RWPE2 (cell line): ENCODE measurements at places on chromosomes 7 and 10.

DNA sequence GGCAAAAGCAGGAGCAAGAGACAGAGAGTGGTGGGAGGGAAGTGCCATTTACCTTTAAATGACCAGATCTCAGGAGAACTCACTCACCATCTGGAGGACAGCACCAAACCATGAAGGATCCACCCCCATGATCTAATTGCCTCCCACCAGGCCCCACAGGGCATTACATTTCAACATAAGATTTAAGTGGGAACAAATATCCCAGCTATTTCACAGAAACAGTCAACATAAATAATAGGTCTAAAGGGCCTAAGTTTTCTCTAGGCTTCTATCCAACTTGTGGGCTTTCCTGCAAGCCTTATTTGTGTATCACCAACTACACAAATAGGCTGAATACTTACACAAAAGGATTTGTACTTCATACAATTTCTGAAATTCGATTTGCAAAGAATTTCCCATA is 196.8 kb upstream of the POT1 start:
- no peak for DNase-seq

DNA sequence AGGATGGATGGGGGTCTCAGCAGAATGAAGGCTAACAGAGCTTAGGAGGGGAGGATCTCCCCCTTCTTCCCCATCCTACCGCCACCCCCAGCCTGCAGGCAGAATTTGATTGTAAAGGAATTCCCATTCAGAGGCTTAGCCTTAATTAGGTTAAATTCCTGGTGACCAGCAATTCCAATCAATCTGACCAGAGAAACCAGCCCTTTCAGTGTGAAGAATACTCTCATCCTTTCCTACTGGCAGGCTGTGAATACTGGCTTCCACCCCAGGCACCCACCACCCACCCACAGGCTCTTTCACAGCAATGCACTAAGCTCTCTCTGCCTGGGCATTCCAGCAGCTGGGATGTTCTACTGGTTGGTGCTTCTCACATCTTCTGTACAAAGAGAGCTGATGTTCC is 137.9 kb upstream of the LYZL1 start:
- DNase-seq, result no peak

DNA sequence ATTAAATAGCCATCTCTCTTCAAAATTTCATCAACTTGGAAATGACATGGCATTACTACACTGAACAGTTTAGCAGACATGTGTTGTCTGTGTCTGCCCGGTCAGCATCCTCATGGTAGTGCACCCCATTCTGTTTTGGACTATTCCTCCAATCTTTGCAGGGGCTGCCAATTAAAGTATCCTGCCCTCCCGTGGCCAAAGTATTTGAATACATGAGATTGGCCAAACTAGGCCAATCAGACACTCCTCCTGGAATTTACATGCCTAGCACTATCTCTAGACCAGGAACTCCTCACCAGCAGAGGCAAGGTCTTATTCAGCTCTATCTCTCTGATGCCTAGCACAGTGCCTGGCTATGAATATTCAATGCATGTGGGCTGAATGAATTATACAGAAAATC is 4.4 kb downstream of the SHTN1 start:
- DNase-seq, result no peak

DNA sequence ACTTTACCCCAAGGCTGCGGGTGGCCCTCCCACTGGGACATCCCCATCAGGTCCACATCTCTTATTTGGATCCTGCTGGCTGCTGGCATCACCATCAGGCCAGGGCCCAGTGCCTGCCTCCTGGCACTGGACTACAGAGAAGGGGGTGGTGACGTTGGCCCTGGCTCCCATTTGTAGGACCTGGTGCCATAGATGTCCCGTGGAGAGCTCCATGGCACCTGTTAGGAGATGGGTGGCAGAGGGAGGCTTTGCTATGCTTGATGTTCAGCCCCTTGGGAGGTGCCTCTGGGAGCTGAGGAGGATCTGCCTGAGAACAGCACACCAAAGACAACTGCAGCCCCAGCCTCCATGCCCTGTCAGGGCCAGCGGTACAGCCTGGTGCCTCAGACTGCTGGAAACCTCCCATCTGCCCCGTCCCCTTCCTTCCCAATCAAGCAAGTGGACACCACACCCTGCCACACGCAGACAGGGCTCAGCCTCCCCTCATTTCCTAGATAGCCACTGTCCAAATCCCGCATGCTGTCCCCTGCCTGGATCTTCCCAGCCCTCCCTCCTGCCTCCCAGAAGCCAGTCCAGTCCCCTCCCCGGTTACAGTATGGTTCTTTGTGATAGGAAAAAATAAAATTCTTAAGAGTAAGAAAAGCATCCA is 230.0 kb upstream of the GRB10 start:
- DNase-seq, result no peak

GRCh38 chr10:101761226-101761625 is 14.7 kb downstream of the FGF8 start:
- DNase-seq, result no peak

GRCh38 chr7:129553899-129554461 is 51.6 kb downstream of the SMKR1 start:
- no peak for DNase-seq

GRCh38 chr7:158067931-158068482 is 519.6 kb downstream of the PTPRN2 start:
- DNase-seq, result peak; percentile 46

DNA sequence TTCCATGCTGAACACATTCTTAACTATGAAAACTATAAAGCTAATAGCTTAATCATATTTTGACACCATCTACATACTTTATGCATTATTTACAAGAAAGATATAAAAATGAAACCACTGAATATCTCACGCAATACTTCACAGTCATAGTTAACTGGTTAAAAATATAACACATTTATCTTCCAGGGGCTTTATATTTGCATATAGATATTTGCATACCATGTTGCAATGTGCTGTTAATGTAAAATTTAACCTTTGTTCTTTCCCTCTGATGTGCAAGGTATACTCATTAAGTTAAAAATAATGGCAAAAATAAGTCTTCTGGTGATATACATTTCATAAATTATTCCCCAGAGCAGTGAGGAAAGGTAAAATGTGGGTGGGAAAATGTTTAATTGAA is 76.9 kb upstream of the MGMT start:
- no peak for DNase-seq

DNA sequence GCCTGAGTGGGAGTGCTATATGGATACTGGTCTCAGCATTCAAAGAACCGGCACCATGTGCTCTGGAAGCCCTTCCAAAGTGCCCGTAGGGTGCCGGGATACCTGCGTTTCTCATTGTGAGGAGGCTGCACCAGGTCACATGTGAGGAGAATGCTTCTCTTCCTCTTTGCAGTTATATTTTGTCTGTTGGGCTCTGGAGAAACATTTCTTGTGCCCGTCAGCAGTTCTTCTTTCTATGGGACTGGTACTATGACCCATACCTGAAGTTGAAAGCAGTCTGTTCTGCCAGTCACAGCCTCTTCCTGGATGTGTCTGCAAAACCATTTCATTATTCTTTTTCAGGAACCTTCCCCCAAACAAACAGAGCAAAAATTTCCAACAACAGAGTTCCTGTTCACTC is 465.0 kb downstream of the SUGCT start:
- DNase-seq, result no peak

DNA sequence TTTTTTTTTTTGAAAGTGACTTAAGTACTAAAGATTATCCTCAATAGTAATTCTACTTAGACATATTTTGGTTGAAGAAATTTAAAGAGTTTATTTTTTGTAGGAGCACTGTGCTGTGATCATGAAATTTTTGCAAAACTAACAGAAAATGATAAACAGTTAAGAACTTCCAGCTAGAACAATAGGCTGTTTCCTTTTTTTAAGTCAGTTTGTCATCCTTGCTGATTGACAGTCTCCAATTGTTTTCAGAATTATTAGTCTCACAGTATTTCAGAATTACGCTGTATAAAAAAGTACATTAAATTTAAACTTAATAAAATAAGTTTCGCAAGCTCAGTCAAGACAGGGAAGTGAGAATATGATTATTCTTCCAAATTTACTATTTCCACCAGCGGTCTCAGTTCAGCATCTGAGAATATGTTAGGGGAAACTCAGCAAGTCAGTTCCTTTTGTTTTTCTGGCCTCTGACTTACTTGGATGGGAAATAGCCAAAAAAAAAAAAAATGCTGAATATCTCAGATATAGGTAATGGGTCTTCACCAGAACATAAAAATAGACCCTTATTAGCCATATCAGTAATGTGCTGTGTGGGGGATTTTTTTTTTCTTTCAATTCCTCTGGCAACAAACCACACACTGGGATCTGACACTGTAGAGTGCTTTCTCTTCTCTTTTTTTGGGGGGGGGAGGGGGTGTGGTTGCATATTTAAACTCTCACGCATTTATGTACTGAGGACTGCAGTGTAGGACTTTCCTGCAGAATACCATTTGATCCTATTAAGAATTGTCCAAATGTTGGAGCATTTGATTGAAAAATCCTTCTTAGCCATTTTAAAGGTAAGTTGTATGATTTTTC is at the start of gene CD36:
CD36 (plus strand) TSS at position 732 of the 855 bp plus-strand sequence. CDS start 8,099 bp downstream, outside the sequence.
- DNase-seq, result no peak

DNA sequence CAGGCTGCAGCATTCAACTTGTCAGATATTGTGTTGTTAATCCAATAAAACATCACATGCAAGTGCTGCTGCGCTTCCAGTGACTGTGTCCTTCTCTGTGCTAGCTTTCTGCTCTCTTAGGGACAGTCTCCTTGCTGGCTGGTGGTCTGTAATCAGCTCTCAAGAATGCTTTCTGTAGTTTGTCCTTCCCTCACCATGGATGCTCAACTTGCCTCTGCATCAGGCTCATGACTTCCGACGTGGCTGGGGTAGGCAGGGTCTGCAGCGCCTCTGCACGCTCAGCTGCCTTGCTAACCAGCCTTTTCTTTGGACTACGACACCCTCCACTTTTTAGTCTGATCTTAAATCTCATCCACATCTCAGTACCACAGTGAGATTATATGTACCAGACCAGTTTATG is 58.3 kb downstream of the MMRN2 start:
- no peak for DNase-seq

DNA sequence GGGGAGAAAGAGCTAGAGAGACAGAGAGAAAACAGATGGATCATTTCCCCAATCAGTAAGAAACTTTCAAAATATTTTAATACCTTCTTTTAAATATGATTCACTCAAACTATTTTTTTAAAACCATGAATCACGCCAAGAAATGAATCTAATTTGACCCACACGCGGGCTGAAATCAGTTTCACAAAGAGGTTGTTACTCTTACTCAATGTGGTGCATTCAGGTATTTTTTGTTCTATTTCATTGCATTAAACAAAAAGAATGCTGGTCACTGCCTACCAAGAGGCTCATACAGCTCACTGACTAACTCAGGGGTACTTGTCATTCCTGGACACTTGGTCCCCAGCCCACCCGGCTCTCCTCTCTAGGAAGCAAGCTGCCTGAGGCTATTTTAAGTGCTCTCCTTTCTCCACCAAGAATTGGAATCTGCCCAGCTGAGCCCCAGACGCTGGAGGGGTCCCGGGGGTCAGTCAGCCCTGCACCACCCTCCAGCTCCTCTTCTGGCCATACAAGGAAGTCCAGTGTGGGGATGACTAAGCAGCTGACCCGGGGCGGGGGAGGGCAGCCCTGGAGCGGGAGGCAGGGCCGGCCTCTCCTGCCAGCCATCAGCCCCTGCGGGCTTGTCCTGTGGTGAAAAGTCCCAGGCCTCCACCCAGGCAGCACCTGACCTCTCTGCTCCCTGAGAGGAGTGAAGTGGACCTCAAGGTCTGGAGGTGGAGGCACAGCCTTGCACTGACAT is 21.7 kb upstream of the PFKP start:
- no peak for DNase-seq

DNA sequence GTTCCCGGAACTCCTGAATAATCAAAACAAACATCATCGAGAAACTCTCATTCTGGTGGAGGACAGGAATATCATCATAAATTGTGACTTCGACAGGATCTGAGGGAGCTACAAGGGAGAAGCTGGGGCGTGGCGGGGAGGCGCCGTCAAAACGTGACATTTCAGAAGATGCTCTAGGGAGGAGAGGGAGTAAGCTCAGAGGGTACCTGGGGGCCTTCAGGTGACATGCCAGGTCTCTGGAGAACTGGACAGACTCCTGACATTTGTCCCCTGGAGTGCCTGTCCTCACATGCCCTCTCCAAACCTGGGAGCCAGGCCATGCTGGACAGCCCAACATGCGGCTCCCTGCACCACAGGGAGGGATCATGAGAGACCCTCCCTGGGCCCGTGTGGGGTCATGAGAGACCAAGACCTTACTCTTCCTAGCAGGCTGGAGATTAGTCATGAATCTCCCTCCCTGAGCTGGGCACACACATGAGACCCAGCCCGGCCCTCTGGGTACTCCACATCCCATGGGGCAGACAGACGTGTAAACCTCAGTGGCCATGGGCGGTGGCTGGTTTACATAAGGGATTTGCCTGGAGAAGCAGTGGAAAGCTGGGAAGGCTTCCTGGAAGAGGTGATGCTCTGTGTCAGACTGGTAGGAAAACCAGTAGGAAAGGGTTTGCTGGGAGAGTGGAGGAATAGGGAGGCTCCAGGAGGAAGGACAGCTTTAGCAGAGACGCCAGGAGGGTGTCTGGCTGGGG is 81.0 kb downstream of the MYL10 start:
- DNase-seq, result no peak

- DNase-seq, result no peak
These were observed 7.1 kb downstream of the ZMYND11 start for GRCh38 chr10:142371-142770.

DNA sequence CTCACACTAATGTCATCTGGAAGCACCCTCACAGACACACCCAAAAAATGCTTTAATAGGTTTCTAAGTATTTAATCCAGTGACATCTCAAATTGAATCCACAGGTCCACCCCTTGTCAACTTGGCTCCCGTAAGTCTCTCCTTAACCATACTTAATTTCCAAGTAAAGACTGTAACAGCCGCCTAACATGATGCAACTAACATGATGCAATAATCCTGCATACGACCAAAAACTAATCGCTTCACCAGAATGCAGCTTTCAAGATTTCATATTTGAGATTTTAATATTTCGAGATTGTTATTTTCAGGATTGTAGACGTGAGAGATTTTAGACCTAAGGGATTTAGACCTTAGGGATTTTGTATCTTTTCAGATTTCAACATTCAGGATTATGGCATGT is 3.7 kb upstream of the HDAC9 start:
- no peak for DNase-seq

DNA sequence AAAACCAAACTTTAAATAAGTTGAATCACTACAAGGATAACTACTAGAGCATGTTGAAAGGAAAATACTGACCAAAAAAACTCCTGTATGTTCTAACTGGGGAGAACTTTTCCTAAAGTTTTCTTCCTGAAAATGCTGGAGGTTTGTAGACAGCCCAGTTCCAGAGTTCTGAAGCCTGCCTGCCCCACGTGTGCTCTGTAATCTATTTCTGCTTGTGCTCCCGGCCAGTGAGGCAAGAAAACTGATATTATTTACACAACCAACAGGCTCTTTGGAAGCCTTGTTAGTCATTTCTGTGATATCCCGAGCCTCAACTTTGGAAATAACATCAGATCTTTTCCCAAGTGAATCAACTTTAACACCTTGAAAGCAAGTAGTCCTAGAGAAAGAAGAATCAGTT is 46.7 kb downstream of the ZFAND4 start:
- no peak for DNase-seq

- no peak for DNase-seq
These were observed 331.5 kb downstream of the CXCL12 start for GRCh38 chr10:44053391-44053790.

DNA sequence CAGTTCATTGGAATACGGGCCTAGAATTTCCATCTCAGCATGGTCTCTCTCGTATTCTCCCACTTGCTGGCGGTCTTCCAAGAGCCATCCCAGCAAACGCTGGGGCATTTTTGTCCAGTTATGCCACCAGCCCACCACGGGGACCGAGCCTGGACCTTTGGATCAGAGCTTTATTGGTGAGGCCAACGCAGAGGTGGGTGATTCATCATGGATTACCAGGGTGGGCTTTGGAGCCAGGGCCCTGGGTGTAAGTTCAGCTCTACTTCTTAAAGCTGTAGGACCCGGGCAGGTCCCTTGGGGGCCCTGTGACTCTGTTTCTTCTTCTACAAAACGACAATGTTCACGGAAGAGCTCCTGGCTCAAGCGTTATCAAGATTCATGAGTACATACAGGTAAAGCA is 22.7 kb upstream of the PITRM1 start:
- DNase-seq, result no peak
